Activated CD8-positive, alpha-beta memory T cell treated with anti-CD3 and anti-CD28 coated beads for 24 hours (primary cell): ENCODE measurements at places on chromosomes 12 and 14.

DNA sequence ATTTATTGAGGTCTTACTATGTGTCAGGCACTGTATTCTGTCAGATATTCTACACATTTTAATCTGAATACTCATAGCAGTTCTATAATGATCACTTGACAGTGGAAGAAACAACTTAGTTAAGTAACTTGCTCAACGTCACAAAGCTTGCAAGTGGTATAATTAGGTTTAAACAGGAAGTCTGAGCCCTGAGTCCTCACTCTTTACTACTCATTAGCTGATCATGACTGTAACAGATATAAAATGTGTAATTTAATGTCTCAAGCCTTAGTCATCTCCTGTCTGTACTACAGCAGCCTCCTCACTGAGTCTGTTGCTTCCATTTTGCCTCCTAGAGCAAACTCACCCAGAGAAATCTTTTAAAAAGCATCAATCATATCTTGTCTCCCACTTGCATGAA is 38.9 kb downstream of the PPP4R4 start:
- no peak for DNase-seq

- no peak for DNase-seq
These were observed 585.6 kb upstream of the MIS18BP1 start for GRCh38 chr14:45838597-45838996.

DNA sequence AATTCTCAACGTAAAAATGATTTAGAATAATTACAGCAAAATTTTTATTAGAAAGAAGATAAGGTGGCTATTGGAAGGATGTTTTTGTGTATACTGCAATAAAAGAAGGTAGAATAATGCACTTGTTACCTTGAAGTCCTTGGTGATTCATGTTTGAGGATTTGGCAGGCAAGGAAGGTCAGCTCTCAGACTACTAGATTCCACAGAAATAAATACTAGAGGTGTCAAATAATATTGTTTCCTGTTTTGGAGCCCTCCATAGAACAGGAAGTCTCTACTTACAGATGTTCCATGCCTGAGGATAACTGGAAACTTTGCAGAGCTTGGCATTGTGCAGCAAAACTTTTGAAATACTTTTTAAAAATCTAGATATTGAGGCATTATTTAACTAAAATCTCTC is 284.3 kb upstream of the SYT1 start:
- no peak for DNase-seq

DNA sequence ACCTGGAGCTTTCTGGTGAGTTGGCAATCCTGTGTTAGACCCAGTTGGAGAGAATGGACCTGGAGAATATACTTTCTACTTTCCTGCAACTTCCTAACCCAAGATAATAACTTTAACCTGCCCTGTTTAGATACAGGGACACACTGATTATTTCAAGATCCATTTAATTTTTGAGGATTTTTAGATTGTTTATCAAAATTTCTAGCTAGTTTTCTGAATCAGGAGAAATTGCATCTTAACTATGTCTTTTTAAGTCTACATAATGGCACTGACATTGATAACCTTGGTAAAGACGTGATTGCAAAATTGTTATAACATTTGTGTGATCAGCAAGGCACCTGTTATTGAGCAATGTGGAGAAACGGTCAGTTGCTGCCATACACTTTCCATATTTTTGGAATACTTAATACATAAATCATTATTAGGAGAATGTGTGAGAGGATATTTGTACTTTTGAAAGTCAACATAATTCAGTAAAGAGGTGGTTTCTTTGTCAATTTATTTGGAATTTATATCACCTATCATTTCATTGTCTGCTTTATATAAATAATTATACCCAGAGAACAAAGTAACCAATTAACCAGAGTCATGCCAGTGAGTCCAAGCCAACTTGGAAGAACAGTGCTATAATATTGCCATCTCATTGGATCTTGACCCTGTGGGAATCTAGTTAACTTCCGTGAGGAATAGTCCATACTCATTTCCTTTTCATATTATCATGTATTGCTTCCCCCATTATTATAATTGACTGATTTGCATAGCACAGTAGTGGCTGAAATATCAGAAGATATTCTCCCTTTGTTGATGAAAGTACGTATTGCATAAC is 28.4 kb downstream of the NFYB start:
- DNase-seq: no peak

- DNase-seq: no peak
These were observed 6.7 kb downstream of the BAG5 start for GRCh38 chr14:103555559-103556337.

DNA sequence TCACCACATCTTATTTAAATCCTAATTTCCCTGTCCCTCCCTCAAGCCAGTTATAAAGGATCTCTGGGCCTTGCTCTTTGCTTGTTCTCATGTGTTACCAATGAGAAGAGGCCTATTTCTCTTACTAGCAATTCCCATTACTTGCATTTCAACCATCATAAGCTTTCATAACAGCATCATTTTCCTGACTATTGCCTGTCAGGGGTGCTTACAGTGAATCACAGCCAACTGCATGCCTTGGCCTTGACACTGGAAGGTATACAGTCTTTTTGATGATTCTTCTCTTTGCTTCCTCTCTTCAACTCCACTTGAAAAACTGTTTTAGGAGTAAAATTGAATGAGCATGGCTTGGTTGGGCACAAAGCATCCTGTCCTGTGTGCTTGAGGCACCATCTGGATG is 127.0 kb downstream of the NPAS3 start:
- no peak for DNase-seq

DNA sequence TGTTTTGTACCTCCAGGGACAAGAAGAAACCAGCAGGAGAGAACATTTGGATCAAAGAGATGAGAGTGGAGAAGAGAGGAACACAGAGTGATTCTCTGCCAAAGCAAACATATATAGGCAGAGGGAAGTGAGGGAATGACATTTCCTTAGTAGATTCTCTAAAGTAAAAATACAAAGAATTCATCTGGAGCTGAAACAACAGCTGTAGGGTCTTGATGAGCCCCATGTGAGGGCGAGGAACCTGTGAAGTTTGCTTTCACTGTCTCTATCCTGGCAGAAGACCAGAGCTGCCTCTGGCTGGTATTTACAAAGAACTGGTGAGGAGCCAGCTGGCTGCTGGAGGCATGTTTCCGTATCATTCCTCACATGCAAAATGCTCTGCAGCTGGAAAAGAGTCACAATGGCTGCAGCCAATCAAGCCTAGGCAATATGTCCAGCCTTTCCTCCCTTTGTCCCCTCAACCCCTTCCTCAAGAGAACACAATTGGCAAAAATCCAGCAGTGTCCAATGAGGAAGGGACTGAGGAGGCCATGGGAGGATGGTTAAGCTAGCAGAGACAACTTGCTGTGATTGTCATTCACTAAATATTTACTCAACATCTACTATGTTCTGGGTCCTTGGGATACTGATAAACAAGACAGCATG is 122.5 kb downstream of the PHLDA1 start:
- DNase-seq: no peak

- no peak for DNase-seq
These were observed 84.4 kb downstream of the C2CD5 start for GRCh38 chr12:22459838-22460490.

DNA sequence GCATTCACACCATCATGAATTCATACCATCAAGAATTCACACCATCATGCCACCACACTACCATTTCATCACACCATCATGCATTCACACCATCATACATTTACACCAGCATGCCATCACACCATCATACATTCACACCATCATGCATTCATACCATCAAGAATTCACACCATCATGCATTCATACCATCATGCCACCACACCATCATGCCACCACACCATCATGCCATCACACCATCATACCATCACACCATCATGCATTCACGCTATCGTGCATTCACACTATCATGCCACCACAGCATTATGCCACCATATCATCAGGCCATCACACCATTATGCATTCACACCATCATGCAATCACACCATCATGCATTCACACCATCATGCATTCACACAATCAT is 79.7 kb downstream of the ANO2 start:
- DNase-seq: no peak

DNA sequence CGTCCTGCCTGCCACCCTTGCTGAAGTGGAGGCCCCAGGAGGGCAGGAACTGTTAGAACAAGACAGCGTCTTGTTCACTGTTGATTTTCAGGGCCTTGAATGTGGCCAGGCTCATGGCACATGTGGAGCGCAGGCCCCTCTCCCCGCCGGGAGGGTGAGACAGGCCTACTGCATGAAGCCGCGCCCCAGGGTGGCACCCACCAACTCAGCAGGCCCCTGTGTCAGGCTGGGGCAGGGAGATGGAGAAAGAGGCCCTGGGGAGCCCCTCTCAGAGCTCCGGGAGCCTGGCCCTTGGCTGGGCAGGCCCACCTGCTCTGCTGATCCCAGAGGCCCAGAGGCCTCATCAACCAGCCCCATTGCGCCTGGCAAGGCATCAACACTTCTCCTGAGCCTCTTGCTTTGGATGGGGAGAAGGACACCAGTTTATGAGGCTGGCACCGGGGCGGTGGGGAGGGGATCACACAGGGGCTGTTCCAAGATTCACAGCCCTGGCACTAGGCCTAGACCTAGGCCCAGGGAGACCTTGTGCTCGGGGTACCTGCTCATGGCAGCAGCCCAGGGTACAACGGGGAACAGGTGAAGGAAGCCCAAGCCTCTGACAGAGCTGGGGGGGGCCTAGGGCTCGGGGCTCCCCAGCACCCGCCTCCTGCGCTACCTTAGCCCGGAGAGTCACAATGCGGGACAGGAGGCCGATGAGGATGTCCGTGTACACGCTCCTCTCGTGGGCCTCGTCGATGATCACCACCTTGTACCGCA is 18.1 kb downstream of the DHX37 start:
- no peak for DNase-seq
